Cardiac septum (tissue), 1 donor: ENCODE measurements at places on chromosomes 16 and 17. TPM values are rescaled to one million over a fixed set of nuclear protein-coding genes. Genes with fewer than 3 reads are reported as not detected.

GRCh38 chr16:48282636-48283263 is 35.4 kb upstream of the ABCC11 start:
- DNase-seq, result no peak

DNA sequence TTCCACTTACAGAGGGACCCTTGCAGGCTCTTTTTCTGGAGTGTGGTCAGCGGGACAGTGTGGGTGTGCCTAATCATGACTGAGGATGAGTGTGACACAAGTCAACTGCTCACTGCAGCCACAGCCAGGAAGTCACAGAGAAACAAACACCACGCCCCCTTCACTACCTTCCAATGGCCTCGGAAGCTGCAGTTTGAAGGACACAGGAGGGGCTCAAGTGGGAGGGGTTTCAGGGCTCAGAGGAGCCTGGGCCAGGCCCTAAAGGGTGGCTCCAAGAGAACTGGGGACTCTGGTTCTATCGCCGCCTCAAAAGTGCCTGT is 116.2 kb upstream of the SDK2 start:
- DNase-seq, result no peak

DNA sequence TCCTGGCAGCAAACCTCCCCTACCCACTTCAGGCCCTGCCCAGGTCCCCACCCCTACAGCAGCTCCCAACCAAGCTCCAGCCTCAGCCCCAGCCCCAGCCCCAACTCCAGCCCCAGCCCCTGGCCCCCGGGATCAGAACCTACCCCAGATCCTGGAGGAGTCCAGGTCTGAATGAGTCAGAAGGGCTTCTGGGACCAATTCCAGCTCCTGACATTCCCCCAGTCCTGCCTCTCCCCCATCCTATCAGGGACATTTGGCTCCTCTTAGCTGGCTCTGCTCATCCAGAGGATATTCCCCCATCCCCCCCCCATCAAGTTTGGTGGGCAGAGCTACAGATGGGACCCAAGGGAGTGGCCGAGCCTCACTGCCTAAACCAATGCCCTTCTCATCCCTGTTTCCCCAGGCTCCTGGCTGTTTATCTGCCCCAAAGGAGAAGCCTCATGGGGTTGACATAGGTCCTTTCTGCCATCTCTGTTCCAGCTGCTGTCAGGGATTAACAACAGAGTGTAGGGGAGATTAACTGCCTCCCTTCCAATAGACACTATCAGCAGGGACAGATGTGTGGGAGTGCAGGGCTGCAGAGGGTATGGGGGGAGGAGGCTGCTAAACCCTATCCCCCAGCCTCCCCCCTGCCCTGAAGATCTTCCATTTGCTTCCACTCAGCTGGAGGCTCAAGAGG is 16.5 kb downstream of the CNTNAP1 start:
- peak; percentile 66 for DNase-seq

The ZNF747 gene
- total RNA-seq, result 13.7 TPM

The PLLP gene
- 1.2 TPM for total RNA-seq

The RNF222 gene
- not detected for total RNA-seq

GRCh38 chr17:17809531-17810083 is 27.2 kb downstream of the SREBF1 start:
- DNase-seq, result no peak

DNA sequence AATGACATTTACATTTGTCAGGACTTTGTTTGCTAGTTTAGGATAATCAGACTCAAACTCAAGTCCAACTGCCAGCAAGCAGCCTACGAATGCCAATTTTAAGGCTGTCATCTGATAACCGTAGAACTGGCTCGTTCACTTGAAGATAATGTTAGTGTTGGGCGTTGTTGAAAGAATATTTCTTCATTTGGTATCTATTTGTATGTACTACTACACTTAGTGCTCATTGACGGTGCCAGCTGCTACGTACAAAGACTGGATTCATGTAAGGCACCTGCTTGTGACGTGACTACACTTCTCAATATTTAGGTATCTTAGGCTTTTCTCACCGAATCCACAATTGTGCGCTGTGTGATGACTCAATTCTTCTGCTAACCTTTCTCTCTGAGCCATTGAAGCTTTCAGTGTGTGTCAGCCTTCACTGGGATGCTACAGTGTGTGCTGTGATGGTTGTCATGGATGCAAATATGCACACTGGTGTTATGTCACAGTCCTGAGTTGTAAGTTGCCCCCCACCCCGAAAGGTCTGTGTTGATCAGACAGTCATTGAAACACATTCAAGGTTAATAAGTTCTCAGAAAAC is 5.7 kb downstream of the ATP2C2 start:
- DNase-seq, result no peak

The RASL10B gene
- 22.0 TPM for total RNA-seq

DNA sequence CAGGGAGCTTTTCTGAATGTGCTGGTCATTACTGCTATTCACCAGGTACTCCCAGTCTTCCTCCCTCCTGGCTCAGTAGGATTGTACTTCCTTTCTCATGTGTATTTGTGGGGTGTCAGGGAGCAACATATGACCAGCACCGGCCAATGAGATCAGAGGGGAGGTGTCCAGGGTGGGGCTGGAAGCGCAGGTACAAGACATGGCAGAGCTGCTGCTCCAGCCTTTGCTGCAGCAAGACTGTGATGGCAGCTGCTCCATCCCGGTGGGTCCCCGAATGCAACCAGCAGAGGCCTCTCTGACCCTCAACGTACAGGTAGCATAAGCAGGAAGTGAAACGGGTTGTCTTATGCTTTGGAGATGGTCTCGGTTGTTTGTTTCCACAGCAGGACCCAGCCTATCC is 53.8 kb upstream of the CACNG5 start:
- DNase-seq, result peak; percentile 73

- DNase-seq, result peak; percentile 84
These were observed 50.0 kb upstream of the STH start for GRCh38 chr17:45948881-45949624.

The CAPNS2 gene
- total RNA-seq, result 0.57 TPM

DNA sequence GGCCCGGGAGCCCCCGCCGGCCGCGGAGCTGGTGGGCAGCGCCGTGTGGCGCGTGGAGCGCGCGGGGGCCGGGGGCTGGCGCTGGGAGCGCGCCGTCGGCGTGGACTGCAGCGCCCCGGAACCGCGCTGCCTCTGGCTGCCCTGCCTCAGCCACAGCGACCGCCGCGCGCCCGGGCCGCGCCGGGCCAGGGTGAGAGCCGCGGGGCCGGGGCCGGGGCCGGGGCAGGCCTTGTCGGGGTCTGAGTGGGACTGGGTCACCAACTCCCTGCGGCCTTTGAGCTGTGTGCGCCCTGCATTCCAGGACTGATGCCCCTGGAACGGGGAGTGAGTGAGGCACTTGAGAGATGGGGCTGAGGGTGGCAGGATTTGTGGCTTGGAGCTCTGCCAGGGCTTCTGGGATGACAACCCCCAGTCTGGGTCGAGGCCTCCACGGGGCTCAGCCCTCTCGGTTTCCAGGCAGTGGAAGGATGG is 25.7 kb downstream of the ARHGAP23 start:
- no peak for DNase-seq

The ANKS4B gene
- not detected for total RNA-seq

DNA sequence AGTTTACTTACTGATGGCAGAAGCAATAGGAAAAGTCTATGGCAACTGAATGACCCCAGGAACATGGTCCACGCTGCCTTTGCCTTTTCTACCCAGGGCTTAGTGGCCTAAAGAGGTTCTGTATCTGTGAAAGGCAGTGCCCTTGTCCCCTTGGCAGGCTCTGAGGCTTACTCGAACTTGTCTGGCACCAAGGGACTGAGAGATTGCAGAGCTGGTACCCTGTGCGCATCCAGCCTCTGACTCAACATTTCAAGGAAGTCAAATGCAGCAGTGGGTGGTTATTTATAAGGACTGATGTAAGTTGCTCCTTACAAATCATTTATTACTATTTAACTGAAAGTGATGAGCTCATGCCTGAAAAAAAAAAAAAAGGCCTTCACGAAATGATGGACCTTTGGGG is 299.9 kb upstream of the MYOCD start:
- DNase-seq, result peak; percentile 77

- no peak for DNase-seq
These were observed 5.1 kb downstream of the ZFHX3 start for GRCh38 chr16:73042807-73043206.

DNA sequence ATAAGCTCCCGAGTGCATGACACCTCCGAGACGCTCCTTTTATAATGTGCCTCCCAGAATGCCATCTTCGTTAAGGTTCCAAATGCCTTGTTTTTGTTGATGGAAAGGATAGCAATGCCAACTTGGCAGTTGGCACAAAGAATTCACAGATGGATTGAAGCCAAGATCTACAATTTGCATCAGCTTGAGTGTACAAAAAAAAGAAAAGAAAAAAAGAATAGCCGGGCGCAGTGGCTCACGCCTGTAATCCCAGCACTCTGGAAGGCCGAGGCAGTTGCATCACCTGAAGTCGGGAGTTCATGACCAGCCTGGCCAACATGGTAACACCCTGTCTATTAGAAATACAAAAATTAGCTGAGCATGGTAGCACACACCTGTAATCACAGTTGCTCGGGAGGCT is 7.6 kb downstream of the TBC1D16 start:
- no peak for DNase-seq

The TNP2 gene
- not detected for total RNA-seq

The GDPD3 gene
- 3.0 TPM for total RNA-seq

GRCh38 chr16:11353158-11353557 is 7.9 kb downstream of the RMI2 start:
- no peak for DNase-seq

DNA sequence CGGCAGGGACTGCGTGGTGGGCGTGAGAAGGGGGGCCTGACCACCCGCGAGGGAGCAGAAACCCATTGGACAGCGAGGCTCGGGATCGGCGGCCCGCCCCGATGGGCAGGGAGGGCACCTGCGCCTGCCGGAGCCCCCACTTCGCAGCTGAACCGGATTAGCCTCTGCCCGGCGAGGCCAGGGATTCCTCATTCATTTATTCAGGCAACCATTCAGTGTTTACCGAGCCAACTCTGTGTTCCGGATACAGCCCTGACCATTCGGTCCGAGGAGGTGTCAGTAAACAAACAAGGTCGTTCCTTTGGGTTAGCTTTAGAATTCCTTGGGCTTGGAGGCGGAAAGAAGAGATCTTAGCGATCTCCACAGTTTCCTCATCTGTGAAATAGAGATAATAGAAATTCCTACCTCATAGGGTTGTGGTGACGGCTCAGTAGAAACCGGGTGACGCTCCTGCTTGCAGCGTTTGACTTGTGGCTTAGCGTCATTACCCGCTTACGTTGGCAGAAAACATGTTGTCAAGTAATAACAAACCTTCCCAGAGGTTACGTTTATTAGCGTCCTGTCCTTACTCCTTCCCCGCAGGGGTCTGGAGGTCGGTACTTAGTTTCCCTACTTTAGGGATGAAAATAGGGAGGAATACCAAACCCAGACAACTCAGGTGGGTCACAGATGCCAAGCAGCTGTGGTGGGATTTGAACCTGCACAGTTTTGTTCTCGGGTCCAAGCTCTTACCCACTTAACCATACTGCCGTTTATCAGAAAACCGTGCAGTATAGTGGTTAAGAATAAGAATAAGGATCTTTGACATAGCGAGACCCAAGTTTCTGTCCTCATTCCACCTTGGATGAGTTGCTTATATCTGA is 893 bp downstream of the POLR3E start:
- no peak for DNase-seq

The ARMC5 gene
- 6.2 TPM for total RNA-seq

- DNase-seq, result no peak
These were observed 30.6 kb downstream of the MYO18A start for GRCh38 chr17:29149431-29150064.

GRCh38 chr17:44087319-44087718 is 16.8 kb downstream of the G6PC3 start:
- no peak for DNase-seq

- DNase-seq, result no peak
These were observed 4.1 kb upstream of the CDH3 start for GRCh38 chr16:68640972-68641371.

The NKD1 gene
- 0.40 TPM for total RNA-seq

GRCh38 chr16:10741844-10742243 is 1.8 kb upstream of the NUBP1 start:
- peak; percentile 85 for DNase-seq

GRCh38 chr16:84471316-84471715 is 33.1 kb downstream of the MEAK7 start:
- DNase-seq, result no peak

GRCh38 chr16:77449208-77449607 is 14.4 kb upstream of the ADAMTS18 start:
- DNase-seq, result no peak

DNA sequence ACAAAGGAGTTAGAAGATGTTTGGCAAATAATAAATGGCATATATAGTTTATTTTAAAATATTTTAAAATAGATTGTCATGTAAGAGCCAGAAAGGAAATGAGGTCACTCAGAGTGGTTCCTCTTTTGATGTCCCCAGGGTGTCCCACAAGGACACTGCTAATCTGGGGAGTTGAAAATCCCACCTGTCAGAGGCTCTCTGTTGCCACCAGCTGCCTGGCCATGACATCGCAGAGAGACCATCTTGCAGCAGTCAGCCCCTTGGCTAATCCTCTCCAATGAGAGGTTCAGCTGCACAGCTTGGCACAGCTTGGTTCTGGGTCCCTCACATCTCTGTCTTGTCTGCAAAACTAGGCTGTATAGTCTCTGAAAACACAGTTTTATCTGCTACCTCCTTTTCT is 11.0 kb upstream of the RBFOX1 start:
- no peak for DNase-seq

DNA sequence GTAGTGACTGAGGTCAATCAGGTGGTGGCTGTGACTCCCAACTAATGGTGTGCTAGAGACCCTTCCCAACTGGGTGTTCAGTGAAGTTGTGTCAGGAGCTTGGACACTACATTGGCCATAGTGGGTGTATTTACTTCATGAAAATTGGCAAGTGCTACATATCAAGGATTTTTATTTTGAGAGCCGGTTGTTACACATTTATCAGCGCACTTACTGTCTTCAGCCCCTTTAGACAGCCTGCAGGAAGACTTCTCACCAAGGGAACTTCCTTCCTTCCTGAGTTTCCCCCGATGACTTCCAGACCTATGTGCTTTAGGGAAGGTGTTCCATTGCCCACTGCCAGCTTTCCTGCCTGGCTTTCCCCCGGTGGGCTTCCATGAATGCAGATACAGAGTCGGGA is 261.2 kb downstream of the CBLN1 start:
- DNase-seq, result peak; percentile 22

The RPUSD1 gene
- 7.9 TPM for total RNA-seq
